Mammary epithelial cell (primary cell): ENCODE measurements at places on chromosomes 4 and X. TPM values are rescaled to one million over a fixed set of nuclear protein-coding genes. Genes with fewer than 3 reads are reported as not detected.
A peak's percentile ranks its signal among the peaks of the same experiment; 100 is the strongest.

GRCh38 chr4:124636788-124637187, 75.7 kb downstream of the ANKRD50 start:
- DNase-seq: no peak

Gene TLL1
- 4.0 TPM for polyA plus RNA-seq

DNA sequence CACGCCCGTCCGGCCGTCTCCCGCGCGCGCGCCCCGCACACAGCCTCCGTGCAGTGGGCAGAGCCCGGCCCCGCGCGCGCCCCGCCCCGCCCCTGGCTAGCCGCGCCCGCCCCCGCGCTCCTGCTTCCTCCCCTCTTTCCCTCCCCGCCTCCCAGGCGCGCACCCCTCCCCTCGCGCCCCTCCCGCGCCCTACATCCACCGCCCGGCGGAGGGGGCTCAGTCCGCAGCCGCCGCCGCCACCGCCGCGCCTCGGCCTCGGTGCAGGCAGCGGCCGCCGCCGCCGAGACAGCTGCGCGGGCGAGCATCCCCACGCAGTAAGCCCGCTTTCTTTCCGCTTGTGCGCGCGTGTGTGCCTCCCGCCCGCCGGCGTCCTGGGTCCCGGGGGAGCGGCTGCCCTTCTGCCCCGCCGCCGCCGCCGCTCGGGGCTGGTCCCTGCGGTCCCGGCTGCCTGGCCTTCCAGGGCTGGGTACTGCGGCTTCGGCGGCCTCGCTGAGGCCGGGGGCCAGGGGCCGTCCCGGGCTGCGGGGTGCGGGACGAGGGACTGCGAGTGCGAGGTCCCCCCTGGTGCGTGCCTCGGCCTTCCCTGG, at the start of gene FHL1:
FHL1 (plus strand) TSS at position 219 of the 587 bp plus-strand sequence.
- DNase-seq: no peak

DNA sequence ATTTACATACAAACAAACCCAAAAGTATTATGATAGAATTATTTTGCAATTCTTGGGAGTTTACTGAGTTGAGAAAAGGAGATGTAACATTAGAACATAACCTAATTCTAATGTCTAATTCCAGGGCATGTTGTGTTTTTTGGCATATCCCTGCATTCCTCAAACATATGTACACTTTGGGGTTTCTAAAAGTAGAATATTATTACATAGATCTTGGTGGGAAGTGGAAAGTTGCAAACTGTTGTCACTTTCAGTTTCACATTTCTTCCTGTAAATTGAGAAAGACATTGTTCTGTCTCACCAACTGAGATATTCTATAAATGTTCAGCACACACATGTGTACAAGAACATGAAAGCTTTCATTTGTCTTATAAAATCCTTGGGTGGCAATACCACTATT, 24.4 kb upstream of the GBA3 start:
- DNase-seq: no peak

DNA sequence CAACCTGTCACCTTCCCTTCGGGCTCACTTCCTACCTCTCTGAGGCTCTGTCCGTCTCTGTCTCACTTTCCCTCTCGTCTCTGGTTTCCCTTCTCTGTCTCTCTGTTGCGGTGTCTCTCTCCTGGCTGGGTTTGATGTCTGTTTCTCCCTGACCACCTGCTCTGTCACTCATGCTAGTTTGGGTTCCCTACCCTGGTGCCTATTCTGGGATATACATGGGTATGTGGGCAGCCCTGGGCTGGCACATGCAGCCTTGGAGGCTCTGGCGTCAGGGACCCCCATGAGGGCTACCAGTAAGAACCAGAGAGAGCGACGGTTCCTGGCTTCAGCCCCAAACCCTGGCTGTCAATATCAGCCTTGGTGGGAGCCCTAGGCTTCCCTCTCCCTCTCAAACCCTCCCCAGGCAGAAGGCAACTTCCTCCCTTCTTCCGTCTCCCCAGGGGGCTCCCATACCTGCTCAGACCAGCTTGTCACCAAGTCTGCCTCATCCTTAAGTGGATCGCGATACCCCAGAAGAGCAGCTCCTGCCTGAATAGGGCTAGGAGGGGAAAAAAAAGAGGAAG, 314 bp downstream of the DNASE1L1 start:
- no peak for DNase-seq

- peak; percentile 70 for DNase-seq
Observed at GRCh38 chr4:8200302-8200975, 1.3 kb downstream of the SH3TC1 start.

DNA sequence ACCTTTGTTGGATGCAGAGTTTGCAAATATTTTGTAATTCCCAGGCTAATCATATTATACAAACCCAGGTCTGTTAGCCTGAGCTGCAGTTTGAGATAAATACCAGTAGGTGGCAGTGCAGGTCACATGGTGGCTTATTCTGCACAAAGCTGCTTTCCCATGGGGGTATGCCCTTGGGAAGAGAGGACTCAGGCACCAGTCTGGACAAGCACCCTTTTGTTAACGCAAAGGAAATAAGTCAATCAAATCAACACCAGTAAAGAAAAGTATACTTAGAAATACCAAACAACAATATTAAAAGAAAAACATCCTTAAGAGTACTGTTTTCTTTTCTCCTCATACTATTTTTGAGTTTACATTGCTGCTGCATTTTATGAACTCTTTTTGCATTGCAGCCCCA, 389.0 kb upstream of the ZFP42 start:
- DNase-seq: peak; percentile 57
